Cortex of kidney (tissue), 1 donor: ENCODE measurements at places on chromosomes 7 and 10.

DNA sequence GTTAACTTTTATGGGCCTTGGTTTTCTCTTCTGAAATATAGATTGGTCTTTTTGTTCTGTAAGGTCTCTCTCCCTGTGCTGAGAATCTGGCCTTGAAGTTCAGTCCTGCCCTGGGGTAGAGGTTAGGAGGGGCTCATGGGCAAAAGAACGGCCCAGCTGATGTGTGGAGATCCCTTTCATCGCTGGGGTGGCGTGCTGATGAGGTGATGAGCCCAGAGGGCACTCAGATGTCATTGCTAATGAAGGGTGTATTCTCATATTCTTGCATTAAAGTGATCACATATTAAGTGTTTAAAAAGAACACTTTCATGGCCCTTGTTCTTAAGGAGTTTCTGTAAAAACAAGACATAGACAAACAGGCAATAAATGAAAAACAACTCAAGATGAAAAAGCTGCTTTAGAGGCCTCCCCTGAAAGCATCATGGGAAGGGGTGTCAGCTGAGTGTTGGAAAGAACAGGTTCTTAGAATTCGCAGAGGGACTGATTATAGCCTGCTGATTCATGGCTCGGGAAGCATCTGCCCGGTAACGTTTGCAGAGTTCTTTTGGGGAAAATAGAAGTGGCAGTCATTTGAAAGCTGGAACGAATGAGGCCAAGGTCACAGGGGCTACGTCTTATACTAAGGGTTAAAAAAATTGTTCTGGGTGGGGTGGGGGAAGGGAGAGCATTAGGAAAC lies 72.5 kb upstream of the GPR158 start:
- DNase-seq, result no peak

- no peak for DNase-seq
Observed at GRCh38 chr7:101426303-101427011, 63.8 kb downstream of the COL26A1 start.

DNA sequence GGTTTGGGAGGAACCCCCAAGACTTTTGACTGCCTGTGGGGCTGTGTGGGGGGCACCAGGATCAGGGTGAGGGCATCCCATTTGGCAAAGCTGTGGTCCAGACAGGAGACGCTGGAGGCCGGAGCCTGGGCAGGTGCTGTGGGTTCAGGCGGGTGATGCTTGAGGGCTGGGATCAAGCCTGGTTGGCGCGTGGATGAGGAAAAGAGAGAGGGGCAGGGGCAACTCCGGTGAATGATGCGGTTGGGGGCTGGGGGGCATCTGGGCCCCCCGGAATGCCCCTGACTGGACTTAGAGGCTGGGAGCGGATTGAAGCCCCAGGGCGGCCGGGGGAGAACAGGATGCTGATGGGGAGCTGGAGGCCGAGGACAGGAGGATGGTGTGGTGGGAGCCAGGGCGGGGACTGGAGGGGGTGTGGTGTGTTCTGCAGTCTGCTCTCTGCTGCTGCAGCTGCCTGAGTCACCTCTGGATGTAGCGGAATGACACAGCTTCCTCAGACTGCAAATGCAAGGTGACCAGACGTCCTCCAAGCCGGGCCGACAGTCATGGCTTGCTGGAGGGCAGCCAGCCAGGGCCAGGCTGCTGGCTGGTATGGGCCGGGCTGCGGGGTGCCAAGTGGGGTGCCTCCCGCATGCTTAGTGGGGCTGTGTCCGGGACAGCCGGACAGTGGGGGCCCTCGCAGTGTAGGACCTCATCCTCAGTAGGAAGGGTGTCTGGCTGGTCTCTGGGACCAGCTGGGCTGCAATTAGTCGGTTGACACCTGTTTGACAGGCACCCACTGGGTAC lies 3.2 kb downstream of the MAFK start:
- DNase-seq, result no peak

- DNase-seq, result no peak
Observed at GRCh38 chr7:28183627-28184026, 3.0 kb upstream of the JAZF1 start.

DNA sequence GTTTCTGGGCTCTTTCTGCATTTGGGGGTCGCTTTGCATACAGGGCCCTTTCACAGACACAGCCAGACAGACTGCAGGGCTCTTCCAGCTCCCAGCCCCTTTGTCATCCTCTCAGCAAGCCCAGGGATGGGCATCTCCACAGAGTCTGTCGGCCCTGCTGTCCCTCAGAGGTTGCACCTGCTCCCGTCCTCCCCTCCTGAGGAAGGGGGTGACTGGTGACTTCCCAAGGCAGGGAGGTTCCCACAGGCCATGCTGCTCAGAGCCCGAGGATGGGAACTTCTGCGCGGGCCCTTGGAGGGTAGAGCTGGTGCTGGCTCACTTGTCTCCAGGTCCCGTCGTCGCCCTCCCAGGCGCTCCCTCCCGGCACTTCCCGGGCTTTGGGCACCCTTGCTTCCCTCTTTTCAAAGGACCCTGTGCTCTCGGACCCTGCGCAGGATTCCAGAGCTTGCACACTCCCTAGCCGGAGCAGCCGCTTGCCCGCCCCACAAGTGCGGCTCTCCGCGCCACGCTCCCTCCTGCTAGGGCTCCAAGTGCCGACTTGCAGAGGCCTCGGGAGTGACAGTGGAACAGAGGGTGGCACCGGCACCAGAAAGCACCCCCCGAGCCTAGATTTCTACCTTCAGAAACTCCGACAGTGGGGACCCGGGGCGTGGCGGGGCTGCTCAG lies 152.5 kb downstream of the PRKAG2 start:
- DNase-seq, result no peak

- no peak for DNase-seq
Observed at GRCh38 chr10:32207544-32207943, 139.4 kb downstream of the EPC1 start.

GRCh38 chr10:132904181-132904813 lies 38.1 kb downstream of the CFAP46 start:
- no peak for DNase-seq

DNA sequence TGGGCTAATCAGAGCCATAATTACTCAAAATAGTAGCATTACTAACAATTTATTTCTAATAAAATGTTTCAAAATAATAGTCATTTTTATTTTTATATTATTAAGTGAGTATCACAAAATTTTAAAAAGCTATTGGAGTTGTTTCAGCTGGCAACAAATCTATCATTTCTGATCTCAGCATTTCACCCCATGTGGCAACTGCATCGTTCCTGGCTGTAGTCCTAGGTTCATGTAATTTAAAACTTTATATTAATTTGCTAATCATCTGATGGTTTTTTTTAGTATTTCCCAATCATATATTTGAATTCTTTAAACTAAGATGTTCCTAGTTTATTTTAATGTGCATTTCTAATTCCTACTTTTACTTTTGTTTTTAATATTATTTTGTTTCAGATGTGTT lies 293.0 kb upstream of the AKR1E2 start:
- no peak for DNase-seq
